GM13977 (cell line): ENCODE measurements at places on chromosomes 7 and 10.

DNA sequence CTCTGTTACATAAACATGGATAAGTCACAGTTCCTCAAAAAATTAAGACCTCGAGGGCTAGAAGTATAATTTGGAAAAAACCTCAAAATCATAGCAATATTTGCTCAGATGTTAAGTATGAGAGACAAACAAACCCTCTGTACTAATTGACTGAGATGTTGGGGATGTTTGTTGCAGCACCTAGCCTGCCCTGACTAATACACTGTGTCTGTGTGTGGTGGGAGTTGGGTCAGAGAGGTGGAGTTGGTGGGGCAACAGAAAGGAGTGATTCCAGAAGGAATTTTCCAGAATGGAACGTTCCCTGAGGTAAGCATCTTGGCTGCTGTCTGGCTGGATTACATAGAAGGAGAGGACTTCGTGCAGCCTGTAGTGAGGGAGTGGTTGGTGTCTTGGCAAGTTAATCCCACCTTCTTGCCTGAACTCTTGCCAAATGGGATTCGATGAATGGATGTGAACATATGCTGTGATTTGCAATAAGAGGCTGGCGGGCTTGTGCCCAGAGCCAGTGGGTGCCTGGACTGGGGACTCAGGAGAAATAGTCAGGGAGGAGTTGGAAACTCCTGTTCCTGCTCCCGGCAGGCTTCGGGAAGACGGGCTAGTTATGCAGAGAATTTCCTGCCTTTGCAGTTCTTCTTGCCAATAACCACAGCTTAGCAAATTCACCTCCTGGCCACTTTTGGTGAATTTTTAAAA lies 9.3 kb upstream of the FAM180A start:
- no peak for DNase-seq

GRCh38 chr10:4125776-4126175 lies 340.8 kb upstream of the KLF6 start:
- no peak for DNase-seq

DNA sequence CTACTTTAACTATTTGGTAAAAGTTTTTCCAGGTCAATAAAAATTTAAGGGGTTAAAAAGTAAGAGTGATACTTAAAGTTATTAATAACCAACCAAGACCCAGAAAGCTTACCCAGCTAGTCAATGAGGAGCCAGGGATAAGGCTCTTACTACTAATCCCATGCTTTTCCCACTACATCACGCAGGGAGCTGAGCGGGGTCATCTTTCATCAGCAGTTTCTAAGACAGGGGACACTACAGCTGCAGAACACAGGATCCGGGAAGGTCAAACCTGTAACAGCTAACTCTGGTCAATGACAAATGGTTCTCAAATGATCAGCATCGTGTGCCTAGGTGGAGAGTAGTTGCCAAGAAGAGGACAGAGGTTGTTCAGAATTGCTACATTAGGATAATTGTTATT lies 65.1 kb downstream of the RSU1 start:
- no peak for DNase-seq

- no peak for DNase-seq
These were observed 319.4 kb upstream of the GALNT17 start for GRCh38 chr7:70812511-70812910.

DNA sequence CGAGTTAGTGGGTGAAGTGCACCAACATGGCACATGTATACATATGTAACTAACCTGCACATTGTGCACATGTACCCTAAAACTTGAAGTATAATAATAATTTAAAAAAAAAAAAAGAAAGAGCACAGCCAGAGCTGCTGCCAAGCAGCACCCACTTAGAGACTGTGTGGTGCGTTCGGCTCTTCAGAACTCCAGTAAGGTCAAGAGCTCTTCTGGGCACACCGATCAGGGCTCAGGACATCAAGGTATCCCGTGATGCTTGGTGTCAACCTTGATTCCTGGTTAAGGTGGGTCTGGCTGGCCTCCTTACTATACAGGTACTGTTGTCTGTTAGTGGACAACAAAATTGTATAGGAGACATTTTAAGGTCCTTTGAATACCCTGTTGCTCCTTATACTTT lies 385.7 kb upstream of the AKR1E2 start:
- DNase-seq, result no peak

DNA sequence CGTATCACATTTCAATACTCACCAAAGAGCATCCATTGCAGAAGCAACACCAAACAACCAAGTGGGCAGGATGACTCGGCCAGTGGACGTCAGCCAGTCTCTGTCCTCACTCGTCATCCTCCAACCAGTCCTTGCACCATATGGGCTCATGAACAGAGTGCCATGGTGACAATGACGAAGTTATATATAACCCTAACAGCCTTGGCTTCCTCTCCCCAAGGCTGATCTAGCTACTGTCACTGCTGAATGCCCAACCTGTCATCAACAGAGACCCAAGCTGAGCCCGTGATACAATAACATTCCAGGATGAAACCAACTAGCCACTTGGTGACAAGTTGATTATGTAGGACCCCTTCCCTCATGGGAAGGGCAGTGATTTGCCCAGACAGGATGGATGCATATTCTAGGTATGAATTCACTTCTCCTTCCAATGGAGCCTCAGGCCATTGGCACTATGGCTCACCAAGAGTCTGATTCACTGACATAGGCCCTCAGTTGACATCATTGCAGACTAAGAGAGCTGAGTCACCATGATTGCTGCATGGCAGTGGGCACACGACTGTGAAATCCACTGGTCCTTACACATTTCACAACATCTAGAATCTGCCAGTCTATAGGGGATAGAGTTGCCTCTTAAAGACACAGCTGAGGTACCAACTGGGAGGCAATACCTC lies 26.3 kb upstream of the PPIF start:
- DNase-seq, result no peak

- DNase-seq, result no peak
These were observed 732.4 kb downstream of the KCNMA1 start for GRCh38 chr10:76905251-76905650.

- no peak for DNase-seq
These were observed 5.4 kb downstream of the COBL start for GRCh38 chr7:51311166-51311565.

DNA sequence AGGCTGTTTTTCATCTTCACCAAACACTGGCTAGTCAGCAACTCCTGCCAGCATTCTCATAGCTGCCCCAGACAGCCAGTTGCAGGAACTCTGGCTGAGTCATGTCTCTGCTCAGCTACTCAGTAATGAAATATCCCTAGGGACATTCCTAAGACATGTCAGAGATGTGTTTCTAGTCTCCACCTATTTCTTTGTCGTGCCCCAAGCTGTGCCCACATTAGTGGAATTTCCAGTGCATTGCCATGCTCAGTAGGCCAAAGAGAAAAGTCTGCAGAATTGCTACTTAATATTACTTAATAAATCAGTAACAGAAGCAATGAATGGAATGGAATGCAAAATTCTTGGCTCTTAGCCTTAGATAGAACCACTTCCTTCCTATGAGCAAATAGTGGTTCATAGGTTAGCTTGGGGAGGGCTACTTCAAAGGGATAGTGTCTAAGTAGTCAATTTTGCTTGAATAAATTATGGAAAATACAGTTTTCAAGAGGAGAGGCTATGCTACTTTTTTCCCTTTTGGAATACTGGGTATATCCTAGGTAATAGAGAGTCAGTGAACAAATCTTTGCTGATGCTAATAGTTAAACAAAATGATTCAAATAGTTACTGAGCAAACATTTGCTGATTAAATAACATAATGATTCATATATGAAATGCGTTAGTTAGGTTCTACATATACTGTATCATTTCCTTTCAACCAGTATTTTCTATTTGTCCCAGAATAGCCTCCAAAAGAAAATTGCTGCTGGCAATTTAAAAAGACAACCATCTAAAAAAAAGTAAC lies 23.6 kb upstream of the SEMA3C start:
- DNase-seq, result no peak

DNA sequence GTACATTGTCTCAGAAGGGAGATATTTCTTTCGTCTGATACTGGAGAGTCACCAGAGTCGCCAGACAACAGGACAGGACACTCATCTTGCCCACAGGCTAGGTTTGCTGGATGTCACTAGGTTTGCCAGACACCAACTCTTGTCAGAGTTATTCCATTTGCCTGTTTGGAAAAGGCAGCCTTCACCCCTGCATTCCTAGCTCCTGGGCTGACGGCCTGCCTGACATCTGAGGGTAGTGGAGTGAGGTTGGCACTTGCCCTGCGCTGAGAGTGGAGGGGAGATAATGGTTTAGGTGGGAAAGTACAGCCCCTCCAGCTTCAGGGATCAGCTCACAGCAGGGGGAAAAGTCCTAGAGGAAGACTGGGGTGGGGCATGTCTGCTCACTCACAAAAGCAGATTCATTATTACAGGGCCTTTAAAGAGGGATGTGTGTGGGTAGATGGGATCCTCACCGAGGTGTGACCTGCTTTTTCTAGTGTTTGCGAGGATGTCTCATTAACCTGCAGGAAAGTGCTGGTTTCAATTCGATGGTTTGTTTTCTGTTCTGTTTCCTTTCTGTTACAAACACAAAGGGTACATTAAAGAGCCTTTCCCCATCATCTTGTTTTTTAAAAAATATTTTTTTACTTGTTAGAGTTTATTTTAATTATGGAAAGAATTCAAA lies 79.3 kb upstream of the TNS3 start:
- no peak for DNase-seq

DNA sequence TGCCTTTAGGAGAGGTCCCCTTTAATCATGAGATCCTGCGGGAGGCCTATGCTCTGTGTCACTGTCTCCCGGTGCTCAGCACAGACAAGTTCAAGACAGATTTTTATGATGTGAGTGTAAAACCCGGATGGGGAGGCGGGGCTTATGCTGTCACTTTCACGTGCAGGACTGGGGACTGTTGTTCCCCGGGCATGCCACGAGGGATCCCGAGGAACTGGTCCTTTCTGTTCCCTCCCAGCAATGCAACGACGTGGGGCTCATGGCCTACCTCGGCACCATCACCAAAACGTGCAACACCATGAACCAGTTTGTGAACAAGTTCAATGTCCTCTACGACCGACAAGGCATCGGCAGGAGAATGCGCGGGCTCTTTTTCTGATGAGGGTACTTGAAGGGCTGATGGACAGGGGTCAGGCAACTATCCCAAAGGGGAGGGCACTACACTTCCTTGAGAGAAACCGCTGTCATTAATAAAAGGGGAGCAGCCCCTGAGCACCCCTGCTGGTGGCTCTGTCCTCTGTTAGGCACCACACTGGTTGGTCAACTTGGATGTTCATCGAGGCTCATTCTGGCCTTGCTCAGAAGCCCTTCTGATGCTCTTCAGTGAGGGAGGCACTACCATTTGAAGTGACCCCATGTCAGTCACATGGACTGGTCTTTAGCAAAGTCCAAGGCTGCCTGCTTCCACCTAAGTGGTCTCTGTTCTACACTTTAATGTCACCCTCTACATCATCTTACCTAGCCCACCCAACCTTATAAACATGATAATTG lies 2.8 kb downstream of the COPS6 start:
- no peak for DNase-seq
